B cell (primary cell): ENCODE measurements at places on chromosomes 12 and 14. TPM values are rescaled to one million over a fixed set of nuclear protein-coding genes. Genes with fewer than 3 reads are reported as not detected.

GRCh38 chr14:70857496-70857890 is 48.2 kb upstream of the MAP3K9 start:
- H3K27me3 ChIP-seq = no peaks in the 10 kb centered on the region
- H3K4me1 ChIP-seq = no peaks in the 10 kb centered on the region
- no peak for DNase-seq

- no peak overlapping the region for H3K4me3 ChIP-seq
- no peaks in the 10 kb centered on the region for H3K27me3 ChIP-seq
- H3K36me3 ChIP-seq = peaks cover 5% of the 10 kb centered on the region
- peaks cover 64% of the 10 kb centered on the region for H3K4me1 ChIP-seq
- DNase-seq = peak; percentile 89
- H3K27ac ChIP-seq = peak overlapping the region; percentile 76
Observed at GRCh38 chr14:24274101-24274543, 2.7 kb upstream of the RABGGTA start.

DNA sequence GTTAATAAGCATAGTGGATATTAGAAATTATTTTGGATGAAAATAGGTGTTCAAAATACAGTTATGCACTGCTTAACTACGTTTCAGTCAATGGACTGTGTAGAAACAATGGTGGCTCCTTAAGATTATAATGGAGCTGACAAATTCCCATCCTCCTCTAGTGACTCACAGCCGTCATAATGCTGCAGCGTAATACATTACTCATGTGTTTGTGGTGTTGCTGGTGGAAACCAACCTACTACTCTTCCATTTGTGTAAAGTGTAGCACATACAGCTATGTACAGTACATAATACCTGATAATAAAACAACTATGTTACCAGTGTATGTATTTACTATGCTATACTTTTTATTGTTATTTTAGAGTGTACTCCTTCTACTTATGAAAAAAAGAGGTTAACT is 111.2 kb upstream of the TMCC3 start:
- H3K27ac ChIP-seq = no peak overlapping the region
- no peak overlapping the region for H3K4me3 ChIP-seq
- DNase-seq = no peak
- H3K27me3 ChIP-seq = no peaks in the 10 kb centered on the region
- H3K4me1 ChIP-seq = peaks cover 26% of the 10 kb centered on the region

- no peaks in the 10 kb centered on the region for H3K4me1 ChIP-seq
- H3K4me3 ChIP-seq = no peak overlapping the region
- no peak for DNase-seq
- no peaks in the 10 kb centered on the region for H3K27me3 ChIP-seq
- no peak overlapping the region for H3K27ac ChIP-seq
Observed at GRCh38 chr14:26394150-26394810, 203.6 kb downstream of the NOVA1 start.

DNA sequence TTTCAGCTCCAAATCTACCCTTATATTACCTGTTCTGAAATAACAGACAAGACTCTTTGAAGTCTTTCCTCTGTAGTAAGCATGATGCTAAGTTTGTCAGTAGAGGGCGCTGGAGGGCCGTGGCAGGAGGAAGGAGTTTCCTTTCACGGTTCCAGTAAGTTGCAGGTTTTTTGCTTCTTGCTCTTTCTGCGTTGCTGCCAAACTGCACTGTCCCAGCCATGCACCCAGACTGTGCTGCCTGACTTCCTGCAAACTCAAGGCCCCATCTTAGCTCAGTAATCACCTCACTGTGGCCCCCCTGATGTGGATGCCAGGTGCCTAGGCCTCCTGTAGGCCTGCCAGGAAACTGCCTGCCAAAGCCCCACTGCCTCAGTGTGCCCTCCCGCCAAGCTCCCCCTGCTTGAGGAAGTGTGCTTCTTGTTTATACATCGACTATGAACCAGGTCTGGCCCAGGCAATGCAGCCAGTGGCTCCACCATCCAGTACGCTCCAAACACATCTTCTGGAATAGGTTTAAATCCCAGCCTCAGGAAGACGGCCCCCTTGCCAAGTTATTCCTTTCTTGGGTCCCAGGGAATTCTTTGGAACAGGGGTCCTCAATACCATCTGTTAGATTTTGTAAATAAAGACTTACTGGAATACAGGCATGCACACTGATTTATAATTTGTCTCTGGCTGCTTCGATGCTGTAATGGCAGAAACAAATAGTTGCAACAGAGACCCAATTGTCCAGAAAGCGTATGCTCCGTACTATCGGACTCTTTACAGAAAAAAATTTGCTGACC is 193.7 kb upstream of the LRIG3 start:
- no peaks in the 10 kb centered on the region for H3K4me1 ChIP-seq
- H3K4me3 ChIP-seq = no peak overlapping the region
- H3K27me3 ChIP-seq = no peaks in the 10 kb centered on the region
- peak; percentile 5 for DNase-seq

C12orf50 gene
- 0.07 TPM in 1 of 2 replicates, not detected in the other for polyA plus RNA-seq

DNA sequence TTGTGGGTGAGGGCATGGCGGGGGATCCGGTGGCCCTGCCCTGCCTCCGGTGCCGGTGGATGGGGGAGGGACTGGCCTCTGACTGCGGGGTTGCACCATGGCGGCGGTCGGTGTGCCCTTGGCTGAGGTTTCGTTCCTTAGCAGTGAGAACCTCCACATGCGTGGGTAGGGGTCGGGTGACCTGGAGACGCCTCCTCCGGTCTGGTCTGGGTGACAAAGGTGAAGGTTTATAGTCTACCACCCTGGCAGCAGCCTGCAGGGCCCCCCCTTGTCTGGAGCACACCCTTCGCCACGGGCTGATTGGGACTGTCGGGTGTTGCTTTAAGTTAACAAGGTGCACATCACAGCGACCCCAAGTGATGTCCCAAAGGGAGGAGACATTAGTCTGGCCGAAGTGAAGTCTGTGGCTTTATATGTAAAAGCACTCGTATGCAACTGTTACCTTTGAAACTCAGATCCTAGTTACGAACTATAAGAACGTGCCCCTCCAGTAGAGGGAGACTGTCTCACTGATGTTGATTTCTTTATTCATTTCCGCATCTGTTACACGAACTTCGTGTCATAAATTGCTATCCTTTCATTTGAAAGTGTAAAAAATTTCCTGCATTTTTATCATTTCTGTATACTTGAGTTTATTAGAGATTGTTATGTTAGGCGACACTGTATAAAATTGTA is 74.4 kb downstream of the WDR20 start:
- no peak for DNase-seq
- H3K27ac ChIP-seq = no peak overlapping the region
- peaks cover 40% of the 10 kb centered on the region for H3K36me3 ChIP-seq
- H3K4me3 ChIP-seq = no peak overlapping the region

LBHD2 gene
- polyA plus RNA-seq = not detected in 2 replicates

- H3K4me3 ChIP-seq = no peak overlapping the region
- H3K4me1 ChIP-seq = peaks cover 9% of the 10 kb centered on the region
- H3K27ac ChIP-seq = no peak overlapping the region
- DNase-seq = no peak
- H3K36me3 ChIP-seq = no peaks in the 10 kb centered on the region
Observed at GRCh38 chr14:105085766-105086165, 20.5 kb upstream of the GPR132 start.

DNA sequence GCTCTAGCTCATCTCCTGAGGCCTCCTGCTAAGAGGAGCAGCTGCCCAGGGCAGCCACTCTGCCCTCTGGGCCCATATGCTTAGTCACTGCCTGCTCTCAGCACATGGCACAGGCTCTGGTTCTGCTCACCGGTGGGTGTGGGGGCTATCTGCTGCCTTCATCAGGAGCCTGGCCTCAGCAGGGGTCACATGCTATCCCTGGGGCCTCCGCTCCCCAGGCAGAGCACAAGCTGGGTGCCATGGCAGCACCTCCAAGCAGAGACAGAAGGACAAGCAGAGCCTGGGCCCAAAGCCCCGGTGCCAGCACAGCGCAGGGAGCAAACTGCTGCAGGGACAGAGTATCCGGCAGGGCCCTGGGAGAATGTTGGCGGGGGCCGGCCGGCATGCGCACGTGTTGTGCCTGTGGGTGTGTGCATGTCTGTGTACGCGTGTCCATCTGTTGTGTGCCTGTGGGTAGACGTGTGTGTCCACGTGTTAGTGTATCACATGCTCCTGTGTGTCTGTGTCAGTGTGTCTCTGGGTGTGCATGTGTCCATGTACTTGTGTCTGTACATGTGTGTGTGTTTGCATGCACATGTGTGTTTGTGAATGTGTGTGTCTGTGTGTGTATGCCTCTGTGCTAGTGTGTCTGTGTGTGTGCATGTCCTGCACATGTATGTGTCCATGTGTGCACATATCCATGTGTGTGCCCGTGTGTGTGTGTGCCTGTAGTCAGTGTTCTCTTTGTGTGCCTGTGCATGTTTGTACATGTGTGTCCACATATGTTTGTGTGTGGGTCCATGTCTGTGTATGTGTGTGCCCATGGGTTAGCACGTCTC is 326.9 kb downstream of the TMEM121 start:
- H3K27me3 ChIP-seq = no peaks in the 10 kb centered on the region
- peak; percentile 41 for DNase-seq
- no peak overlapping the region for H3K4me3 ChIP-seq
- H3K36me3 ChIP-seq = peaks cover 3% of the 10 kb centered on the region
- peak overlapping the region; percentile 94 for H3K27ac ChIP-seq

DNA sequence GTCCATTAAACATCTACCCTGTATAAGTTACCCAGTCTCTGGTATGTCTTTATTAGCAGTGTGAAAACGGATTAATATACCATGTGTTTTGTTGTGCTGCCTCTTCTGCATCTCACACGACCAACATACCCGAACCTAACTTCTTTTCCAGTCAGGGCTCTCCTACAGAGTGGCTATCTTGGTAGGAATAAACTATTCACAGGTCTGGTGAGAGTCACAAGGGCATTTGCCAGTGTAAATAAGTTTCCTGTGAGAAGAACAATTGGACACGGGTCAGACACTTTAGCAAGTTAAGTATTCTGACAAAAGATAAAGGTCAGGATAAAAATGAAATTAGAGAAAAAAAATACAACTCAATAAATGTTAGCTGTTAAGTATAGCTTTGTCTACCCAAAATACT is 60.9 kb downstream of the MYF5 start:
- H3K36me3 ChIP-seq = no peaks in the 10 kb centered on the region
- no peaks in the 10 kb centered on the region for H3K4me1 ChIP-seq
- no peak overlapping the region for H3K27ac ChIP-seq
- H3K4me3 ChIP-seq = no peak overlapping the region
- H3K27me3 ChIP-seq = no peaks in the 10 kb centered on the region
- DNase-seq = no peak

DNA sequence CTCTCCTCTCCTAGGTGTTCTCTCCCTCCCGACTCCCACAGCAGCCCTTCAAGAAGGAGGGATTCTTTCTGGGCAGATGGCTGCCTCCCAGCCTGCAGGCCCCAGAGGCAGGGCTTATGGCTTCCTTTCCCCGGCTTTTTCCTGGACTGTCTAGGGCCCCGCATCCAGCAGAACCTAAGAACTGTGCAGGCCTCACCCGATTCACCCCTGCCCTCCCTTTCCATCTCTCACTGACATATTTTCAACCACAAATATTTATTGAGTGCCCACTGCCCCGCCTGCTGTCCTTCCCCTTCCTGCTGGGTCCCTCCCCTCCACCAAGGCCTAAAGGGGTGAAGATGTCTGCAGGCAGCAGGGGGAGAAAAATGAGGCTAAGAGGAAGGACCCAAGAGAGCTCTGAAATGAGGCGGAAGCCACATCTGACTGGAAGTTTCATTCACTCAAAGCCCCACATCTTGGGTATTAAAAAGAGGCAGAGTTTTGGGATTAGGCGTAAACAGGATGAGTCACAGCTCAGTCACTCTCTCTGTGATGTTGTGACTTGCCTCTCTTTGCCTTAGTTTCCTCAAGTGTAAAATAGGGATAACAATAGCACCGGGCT is 2.9 kb downstream of the SCNN1A start:
- H3K36me3 ChIP-seq = no peaks in the 10 kb centered on the region
- H3K27me3 ChIP-seq = peaks cover 6% of the 10 kb centered on the region
- no peak for DNase-seq
- peaks cover 6% of the 10 kb centered on the region for H3K4me1 ChIP-seq
- H3K4me3 ChIP-seq = no peak overlapping the region

PTCSC3 gene
- polyA plus RNA-seq = not detected in 2 replicates

CELA1 gene
- polyA plus RNA-seq = not detected in 2 replicates

GRCh38 chr12:22206111-22206728 is 128.3 kb downstream of the ST8SIA1 start:
- DNase-seq = no peak
- no peaks in the 10 kb centered on the region for H3K36me3 ChIP-seq
- no peak overlapping the region for H3K4me3 ChIP-seq

DNA sequence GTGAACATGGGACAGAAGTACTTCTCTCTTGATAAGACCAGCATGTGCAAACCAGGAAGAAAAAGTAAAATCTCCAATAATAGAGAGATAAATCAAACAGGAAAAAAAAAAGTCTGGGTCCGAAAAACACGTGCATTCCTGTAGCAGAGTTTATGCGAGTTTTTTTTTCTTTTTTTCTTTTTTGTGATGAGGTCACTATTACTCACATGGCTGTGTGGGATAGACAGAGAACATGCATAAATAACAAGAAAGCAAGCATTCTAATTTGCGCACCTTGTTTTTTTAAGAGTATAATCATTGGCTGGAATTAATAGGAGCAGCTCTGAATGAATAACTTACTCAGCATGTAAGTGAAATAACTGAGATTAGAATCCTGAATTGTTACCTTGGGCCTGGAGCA is 91.9 kb upstream of the CPM start:
- H3K27ac ChIP-seq = no peak overlapping the region
- H3K36me3 ChIP-seq = no peaks in the 10 kb centered on the region
- no peaks in the 10 kb centered on the region for H3K4me1 ChIP-seq

DNA sequence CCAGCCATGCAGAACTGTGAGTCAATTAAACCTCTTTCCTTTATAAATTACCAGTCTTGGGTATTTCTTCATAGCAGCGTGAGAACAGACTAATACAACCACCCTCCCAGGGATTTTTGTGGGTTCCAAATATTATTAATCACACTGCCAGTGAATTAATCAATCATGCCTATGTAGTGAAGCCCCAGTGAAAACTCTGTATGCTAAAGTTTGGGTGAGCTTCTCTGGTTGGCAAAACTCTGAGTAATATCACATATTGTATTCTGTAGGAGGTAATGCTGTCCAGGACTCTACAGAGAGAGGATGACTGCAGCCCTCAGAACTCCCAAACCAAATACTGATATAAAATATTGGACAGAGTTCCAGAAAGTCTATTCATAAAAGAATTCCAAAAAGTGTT is 216.9 kb downstream of the RPAP3 start:
- no peak overlapping the region for H3K27ac ChIP-seq
- no peaks in the 10 kb centered on the region for H3K4me1 ChIP-seq
- H3K27me3 ChIP-seq = no peaks in the 10 kb centered on the region
- DNase-seq = no peak
- H3K4me3 ChIP-seq = no peak overlapping the region
- H3K36me3 ChIP-seq = no peaks in the 10 kb centered on the region

GRIN2B gene
- 0.01 TPM in 1 of 2 replicates, not detected in the other for polyA plus RNA-seq

DNA sequence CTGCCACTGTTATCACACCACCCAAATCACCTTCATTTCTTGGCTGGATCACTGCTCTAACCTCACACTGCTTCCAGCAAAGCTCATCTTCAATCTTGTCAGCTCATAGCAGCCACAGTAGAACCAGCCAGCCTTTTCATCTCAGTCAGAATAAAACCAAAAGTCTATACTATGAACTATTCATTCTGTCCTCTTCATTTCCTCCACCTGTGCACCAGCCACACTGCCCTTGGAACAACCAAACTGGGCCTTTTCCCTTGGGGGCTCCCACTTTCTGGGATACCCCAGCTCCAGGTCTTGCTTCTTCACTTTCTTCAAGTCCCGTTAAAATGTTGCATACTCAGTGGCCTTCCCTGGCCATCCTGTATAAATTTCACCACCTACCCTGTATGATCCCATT is 234.4 kb upstream of the DAAM1 start:
- no peak overlapping the region for H3K4me3 ChIP-seq
- no peak for DNase-seq
- H3K4me1 ChIP-seq = no peaks in the 10 kb centered on the region

GLS2 gene
- 3.6 and 5.3 TPM in 2 replicates for polyA plus RNA-seq
